ENCODE measurements at places on chromosomes 13 and 19.

GRCh38 chr13:50732712-50733111, 110.8 kb downstream of the DLEU7 start:
- no peak for DNase-seq

GRCh38 chr19:39264306-39265290, 3.6 kb upstream of the IFNL2 start:
- DNase-seq = no peak

DNA sequence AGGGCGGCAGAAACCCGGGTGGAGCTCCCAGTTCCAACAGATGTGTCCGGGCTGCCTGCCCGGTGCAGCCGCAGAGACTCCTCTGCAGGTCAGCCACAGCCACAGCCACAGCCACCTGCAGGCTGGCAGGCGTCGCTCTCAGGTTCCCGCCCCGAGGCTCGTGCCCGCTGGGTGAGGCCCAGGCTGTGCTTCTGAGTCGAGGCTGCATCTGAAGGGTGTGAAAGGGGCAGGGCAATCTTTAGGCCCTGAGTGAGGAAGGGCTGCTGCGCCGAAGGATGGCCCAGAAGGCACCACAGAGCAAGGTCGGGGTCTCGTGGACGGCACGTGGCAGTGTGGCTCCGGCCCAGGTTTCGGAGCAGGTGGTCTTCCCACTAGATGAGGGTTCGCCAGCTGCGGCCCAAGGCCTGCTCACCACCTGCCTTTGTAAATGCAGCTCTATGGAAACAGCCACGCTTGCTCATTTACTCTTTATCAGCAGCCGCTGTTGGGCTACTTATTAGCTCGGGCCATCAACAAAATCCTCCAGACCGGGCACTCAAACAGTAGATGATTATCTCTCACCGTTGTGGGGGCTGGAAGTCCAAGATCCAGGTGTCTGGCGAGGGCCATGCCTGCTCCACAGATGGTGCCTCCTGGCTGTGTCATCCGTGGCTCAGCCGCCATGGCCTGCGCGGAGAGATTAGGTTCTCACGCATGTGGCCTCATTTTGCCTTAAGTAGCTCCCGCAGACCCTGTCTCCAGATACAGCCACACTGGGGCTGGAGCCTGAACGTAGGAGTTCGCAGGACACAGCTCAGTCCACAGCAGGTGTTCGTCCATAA, 40.3 kb upstream of the TFDP1 start:
- DNase-seq = no peak

- DNase-seq = no peak
These were observed 5.2 kb downstream of the MIDN start for GRCh38 chr19:1253514-1254080.

- DNase-seq = no peak
These were observed 387.6 kb downstream of the SLITRK6 start for GRCh38 chr13:85411591-85411990.

DNA sequence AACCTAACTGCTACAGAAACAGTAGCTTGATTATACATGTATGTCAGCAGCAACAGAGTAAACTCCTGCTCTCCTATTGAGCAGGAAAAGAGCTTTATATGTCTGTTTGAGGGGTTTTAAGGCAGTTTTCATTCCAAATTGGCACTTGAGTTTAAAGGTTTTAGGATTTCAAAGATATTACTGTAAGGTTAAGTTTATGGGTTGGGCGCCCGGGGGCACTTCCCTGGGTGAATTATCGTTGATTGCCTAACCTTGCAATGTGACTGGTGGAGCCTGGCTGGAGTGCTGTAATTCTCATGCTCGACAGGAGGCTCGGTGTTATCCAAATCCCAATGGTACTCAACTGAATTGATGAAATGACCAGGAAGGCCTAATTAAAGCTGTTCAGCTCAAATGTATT, 1586.1 kb downstream of the OLFM4 start:
- DNase-seq = peak; percentile 81

- DNase-seq = no peak
These were observed 11.3 kb downstream of the EPS8L1 start for GRCh38 chr19:55086730-55087541.

DNA sequence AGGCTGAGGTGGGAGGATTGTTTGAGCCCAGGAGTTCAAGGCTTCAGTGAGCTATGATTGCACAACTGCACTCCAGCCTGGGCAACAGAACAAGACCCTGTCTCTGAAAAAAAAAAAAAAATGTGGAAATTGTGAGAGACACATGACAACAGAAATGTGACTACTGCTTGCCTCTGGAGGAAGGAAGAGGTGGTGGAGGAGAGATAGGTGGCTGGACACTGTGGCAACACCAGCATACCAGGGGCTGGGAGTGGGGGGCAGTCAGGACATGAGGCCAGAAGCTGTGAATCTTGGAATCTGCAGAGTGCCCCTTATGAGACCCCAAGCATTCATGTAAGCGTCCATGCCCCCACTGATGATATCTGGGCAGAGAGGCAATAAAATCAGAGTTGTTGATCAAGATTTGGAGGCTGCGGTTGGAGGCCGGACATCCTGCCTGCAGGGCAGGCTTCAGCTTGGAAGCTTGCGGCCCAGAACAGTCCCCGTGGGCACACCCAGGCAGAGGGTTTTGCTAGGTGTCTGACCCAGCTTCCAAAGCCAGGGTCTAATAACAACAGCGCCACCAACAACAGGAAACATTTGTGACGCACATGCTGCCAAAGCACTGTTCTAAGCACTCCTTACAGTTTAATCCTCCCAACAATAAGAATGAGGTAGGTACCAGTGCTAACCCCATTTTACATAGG, 16.9 kb downstream of the FAM187B start:
- no peak for DNase-seq

DNA sequence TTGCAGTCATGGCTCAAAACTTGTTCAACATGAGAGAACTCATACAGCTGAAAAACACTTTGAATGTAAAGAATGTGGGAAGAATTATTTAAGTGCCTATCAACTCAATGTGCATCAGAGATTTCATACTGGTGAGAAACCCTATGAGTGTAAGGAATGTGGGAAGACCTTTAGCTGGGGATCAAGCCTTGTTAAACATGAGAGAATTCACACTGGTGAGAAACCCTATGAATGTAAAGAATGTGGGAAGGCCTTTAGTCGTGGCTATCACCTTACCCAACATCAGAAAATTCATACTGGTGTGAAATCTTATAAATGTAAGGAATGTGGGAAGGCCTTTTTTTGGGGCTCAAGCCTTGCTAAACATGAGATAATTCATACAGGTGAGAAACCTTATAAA, 20.1 kb downstream of the ZNF283 start:
- DNase-seq = no peak

- no peak for DNase-seq
These were observed 11.5 kb downstream of the FAM187B start for GRCh38 chr19:35216833-35217648.

DNA sequence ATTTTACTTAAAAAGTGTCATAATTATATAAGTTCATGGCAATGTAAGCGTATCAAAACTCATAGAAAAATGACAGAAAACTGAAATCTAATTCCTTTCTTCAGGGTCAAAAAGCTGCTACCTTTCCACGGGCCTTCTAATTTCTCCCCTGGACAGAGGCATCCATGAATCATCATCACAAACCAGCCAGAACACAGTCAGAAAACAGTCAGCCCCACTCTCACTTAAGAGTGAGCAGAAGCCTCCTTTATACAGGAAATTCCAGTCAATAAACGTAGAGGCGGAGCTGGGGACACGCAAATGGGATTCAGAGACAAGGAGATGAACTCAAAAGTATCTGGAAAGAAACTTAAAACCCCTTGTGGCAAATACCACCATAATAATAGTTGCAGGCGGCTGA, 54.2 kb upstream of the ABCC4 start:
- DNase-seq = no peak

DNA sequence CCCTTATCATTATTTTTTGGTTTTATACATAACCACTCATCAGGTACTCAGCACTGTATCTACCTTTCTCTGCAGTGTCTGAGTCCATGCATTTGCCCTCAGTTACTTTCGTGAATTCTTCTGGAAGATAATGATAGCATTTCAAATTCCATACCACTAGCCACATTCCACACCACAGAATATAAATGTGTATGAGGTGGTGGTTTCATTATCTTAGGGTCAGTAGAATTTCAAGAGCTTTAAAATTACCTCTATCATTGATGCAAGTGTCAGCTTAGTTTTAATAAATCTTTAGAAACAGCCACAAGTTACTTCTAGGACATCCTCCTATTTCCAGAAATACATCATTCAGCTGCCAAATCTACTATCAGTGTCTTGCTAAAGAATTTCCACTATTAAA, 1578.3 kb downstream of the OLFM4 start:
- DNase-seq = no peak

DNA sequence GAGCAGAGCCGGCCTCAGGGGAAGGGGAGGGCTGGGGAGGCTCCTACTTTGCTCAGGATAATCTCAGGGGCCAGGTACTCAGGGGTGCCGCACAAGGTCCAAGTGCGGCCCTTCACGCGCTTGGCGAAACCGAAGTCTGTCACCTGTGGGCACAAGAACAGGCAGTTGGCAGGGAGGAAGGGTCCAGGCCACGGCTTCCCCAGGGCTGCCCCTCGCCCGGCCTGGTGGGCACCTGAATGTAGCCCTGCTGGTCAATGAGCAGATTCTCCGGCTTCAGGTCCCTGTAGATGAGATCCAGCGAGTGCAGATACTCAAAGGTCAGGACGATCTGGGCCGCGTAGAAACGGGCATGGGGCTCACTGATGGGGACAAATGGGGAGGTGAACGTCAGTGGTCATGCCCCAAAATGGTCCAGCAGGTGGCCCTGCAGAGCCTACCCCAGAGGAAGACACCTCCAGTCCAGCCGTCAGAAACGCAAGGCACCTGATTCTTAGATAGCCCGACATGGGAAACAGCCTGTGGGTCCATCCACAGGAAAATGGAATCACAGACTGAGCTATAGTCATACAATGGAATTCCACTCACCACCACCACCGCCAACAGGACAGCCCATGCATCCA, 7.1 kb upstream of the SAMD1 start:
- DNase-seq = no peak

DNA sequence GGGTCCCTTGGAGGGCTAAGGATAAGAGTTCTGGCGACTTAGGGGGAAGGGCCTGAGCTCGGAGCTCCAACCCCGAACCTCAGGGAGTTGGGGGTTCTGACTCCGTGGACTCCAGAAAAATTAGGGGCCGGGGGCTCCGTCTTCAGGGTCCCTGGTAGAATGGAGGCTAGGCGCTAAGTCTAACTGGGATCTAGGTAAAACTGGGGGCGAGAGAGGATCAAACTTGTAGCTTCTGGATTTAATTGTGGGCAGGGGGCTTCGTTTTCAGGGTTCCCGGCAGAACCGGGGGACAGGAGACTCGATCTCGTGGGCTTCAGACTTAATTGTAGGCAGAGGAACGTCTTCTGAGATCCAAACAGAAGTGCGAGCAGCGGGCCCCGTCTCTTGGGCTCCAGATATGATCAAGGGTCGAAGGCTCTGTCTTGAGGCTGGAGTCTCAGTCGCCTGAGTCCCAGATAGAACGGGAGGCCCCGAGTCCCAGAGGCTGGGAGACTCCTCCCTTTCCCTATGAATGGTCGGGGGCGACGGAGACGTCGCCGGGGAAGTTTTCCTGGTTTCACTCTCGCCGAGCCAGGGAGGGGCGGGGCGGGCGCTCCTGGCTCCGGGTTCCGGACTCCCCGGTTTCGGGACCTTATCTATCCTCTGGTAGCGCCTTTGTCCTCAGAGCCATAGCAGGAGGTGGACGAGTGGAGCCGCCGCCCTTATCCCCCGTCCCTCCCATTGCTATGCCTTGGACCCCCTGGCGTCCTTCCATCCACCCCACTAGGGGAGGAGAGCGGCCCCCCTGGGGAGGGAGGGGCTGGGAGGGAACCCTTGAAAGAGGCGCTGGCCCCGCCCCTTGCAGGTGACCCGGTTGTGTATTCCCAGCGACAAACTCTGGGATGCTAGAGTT, 1.3 kb downstream of the NECTIN2 start:
- no peak for DNase-seq

DNA sequence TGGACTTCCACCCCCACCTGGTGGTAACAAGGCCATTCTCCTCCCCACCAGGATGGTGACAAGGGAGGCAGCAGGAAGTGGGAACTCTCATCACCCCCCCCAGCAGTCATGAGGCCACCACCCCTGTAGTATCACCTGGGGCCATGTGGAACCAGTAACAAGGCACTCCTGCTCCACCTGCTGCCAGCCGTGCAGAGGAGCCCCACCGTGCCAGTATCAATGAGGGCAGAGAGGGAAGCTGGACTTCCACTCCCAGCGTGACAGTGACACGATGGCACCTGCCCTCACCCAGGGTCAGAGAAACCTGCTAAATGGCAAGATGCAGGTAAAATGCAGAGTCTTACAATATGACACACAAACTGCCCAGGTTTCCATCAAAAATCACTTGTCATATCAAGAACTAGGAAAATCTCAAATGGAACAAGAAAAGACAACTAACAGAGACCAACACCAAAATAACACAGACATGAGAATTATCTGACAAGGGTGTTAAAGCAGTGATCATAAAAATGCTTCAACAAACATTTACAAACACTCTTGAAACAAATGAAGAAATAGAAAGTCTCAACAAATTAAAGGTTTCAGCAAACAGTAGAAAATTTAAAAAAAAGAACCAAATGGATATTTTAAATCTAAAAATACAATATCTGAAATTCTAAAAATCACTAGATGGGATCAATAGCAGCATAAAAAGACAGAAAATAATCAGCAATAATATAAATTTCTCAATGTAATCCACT, 9.1 kb upstream of the SPACA7 start:
- no peak for DNase-seq

DNA sequence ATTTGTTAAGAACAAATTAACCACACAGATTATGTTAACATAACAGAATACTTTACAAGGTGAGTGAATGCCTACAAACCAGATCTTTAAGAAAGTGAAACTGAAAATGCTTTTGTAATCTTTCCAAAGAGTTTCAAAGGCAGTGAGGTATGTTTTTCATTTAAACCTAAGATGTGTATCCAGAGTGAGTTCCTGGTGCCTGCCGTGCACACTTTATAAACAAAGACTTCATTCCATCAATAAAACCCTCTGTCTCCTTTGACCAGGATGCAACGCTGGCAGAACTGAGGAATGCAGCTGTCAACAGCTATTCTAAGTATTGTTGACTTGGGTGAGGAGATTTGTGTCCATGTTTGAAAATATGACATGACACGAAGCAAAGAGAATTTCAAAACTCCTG, 344.6 kb downstream of the DNAJC15 start:
- no peak for DNase-seq

DNA sequence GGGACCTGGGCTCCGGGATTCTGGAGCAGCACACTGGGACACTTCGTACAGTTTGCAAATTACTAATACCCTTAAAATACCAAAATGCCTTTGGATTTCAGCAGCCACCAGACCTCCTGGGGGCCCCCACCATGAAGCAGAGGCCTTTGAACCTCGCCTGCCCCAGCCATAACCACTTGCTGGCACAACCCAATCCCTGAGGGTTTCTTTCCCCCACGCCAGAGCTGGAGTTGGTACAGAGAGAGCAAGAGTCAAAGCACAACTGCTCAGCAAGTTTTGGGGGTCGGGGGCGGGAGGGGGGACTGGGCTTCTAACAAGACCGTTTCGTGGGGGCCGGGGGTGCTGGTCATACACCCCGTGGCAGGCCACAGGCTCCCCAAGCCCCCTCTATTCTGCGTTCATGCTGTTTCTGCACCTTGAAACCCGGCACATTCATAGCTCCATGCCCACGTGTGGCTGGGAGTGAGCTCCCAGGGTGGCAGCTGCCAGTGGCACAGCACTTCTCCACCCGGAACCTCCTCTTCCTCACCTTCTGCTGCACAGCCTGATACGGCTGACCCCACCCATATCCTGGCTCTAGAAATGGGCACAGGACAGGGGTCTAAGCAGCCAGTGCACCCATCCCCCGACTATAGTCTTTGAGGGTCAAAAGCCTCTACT, 17.1 kb downstream of the PLEKHF1 start:
- no peak for DNase-seq
